Activated CD4-positive, alpha-beta T cell treated with anti-CD3 and anti-CD28 coated beads, Interleukin-2, amount 10 ng/mL, durations not matched to agents 7 days and 5 days (primary cell): ENCODE measurements at places on chromosomes 6 and 20. TPM values are rescaled to one million over a fixed set of nuclear protein-coding genes. Genes with fewer than 3 reads are reported as not detected.

DNA sequence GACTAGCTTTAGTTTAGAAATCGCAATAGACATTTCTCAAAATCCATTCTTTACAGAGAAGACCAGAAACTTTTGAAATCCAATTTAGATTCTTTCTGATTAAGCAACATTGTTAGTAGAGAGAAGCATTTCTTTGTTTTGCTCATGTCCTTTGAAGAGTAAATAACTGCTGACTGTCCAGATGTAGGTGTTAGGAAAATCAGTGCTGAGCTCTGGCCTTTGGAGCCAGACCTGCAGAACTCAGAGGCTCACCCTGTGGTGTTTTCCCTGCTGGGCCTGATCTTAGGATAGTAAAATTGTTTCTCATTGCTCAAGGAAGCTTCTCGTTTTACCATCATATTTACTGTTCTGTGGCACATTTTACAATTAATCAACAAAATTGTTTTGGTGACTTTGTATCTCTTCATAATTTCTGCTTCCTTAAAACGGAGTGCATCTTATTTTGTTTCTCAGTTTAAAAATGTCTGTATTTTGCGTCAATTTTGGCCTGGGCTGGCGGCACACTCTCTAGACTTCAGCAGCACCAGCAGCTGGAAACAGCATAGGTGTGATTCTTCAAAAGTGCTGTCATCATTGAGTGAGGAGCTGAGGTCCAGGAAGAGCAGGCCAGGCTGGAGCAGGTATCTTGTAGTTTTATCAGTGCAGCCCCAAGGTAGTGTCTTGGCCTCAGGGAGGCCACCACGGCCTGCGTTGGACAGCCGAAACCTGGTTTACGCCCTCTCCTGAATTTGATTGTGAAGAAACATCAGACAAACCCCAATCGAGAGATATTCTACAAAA is 8.3 kb upstream of the ZDHHC14 start:
- DNase-seq: no peak

- no peak for DNase-seq
These were observed 118.1 kb upstream of the ENPP5 start for GRCh38 chr6:46288835-46289234.

DNA sequence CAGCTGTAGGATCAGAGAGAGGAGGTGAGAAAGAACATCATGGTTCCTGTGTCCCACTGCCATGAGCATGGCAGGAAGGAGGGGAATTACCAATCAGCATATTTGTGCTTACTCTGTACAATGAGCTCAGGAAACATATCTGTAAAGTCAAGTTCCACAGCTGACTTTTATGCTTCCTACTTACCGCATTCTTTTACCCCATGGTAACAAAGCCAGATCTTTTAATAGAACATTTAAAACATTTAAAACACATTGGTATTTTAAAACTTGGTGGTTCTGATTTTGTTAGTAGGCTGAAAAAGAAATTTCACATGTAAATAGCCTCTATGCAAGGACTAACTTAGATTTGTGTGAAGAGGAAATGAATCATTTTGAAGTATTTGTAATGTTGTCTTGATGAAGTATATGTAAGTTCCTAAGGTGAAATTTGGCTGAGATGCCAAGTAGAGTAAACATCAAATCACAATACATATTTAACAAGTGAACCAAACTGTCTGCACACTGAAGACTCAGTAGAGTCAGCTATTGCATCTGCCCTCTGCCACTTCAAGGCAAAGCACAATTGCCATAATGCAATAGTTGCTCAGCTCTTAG is 114.7 kb downstream of the GJA10 start:
- no peak for DNase-seq

DNA sequence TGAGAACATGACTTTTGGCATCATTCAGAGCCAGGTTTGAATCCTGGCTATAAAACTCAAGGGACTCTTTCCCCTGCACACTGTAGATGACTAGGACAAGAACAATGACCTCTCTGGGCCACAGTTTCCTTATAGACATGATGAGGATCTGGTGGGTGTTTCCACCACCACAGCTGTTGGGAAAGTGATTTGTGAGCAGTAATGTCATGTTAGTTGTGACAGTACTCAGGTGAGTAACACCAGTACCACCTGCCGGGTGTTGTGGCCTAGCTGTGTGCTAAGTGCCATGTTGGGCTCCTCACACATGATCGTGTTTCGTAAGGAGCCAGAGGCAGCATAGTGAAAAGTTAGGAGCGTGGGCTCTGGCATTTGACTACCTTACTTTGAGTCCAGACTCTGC is 24.1 kb downstream of the HM13 start:
- DNase-seq: no peak

GRCh38 chr6:43088654-43089056 is 12.5 kb downstream of the PTK7 start:
- DNase-seq: no peak

Gene METTL24
- total RNA-seq: not detected

DNA sequence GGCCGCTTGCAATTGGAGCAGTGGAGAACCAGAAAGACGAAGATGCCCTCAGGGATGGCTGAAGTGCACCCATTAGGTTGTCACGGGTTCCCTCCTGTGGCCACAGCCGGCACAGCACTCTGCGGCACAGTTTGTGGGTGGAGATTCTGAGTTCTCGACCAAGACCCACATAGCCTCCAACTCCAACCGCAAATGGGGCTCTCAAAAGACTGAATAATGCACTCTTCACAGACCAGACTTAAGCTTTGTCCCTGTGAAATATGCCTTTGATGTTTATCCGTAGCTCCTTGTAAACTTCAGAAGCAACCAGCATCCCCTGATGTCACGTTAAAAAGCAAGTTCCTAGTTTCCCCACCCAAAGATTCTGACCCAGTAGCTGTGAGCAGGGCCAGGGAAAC is 934 bp upstream of the CST9 start:
- DNase-seq: peak; percentile 75

Gene C6orf15
- not detected for total RNA-seq

DNA sequence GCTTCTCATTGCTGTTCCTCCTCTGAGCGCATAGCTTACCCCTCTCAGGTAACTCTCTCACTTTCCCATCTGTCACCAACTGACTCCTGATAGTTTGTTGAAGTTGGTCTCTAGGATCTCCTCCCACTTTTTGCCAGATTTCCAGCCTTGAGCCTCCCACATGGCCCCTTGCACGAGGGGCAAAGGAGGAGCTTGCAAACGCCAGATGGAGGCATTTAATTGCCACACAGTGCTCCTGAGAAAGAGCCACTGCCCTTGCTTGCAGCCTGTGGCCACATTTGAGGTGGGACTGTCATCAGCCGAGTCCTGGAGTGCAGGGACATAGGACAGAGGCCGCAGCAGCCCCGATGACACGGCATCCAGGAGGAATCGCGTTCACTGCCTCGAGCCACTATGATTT is 348.7 kb downstream of the SMOC2 start:
- DNase-seq: no peak

DNA sequence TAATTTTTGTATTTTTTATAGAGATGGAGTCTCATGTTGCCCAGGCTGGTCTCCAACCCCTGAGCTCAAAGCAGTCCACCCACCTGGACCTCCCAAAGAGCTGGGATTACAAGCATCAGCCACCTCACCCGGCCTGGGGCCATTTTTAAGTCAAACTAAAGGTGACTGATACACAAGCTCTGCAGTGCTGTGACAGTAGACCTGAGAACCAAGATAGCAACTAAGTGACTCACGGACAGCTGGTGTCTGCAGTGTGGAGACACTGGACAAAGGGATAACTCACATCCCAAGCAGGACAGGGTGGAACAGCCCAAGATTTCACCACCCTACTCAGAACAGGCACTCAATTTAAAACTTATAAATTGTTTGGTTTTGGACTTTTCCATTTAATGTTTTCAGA is 402.5 kb downstream of the CD83 start:
- DNase-seq: no peak

GRCh38 chr6:14622909-14623505 is 505.4 kb downstream of the CD83 start:
- no peak for DNase-seq

GRCh38 chr6:168765752-168766151 is 324.8 kb downstream of the SMOC2 start:
- no peak for DNase-seq

DNA sequence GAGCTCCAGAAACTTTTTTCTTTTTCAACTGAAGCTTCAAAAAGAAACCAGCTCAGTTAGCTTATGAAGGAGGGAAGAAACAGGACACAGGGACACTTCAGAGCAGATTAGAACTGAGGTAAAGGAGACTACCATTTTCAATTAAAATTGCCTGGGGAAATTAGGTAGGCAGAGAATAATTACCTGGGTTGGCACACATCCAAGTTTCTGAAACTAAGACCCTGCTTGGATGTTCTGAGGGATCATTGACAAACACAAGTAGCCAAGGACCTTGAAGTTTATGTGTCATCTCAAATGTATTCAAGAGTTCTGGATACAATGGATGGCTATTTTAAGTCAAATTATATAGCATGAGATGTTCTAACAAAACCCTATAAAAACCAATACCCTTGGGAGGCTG is 137.6 kb downstream of the PLCB4 start:
- no peak for DNase-seq

DNA sequence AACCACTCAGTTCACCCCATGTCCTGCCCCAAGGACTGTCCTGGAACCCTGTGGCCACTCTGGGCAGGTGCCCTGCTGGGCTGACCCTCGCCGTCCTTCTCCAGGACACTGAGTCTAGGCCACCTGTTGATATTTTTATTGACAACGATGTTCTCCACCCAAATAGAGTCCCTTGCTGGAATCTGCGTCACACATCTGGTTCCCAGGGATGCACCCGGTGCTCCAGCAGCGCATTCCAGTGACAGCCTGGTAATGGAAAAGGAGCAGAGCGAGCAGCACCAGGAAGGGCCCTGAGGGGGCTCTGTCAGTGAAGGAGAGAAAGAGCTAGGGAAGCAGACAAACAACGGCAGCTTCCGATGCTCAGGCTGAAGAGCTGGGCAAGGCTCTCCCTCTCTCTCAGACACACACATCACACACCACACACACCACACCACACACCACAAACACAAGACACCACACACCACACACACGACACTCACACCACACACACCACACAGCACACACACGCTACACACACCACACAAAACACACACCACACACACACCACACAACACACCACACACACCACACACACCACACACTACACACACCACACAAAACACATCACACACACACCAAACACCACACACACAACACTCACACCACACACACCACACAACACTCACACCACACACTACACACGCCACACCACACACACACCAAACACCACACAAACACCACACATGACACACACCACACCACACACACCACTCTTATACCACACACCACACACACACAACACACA is 117.9 kb upstream of the THBS2 start:
- no peak for DNase-seq

Gene CENPW
- total RNA-seq: 58.9 TPM

DNA sequence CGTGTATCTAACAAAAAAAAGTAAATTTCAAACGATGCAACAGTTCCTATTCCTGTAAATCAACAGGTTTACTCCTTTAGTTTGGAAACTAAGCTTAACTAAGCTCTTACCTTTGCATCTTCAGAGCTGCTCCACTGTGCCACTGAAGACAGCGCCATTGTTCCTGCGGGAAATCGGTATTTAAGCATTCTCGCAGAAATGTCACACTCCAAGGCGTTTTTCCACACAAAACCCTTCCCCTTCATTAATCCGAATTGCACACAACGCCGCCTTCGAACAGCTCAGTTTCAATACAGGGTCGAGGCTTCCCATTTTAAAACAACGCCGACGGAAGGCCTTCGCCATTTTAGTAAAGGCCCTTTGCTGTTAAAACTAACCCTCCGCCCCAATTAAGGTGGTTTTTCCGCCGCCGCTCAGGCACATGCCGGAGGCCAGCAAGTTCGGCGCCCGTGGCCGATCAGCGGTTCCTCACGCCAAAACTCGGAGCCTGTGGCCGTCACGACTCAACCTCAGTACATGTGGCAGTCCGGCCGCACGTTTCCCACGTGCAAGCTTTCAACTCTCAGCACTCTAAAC is 35.4 kb upstream of the SYNCRIP start:
- DNase-seq: no peak

DNA sequence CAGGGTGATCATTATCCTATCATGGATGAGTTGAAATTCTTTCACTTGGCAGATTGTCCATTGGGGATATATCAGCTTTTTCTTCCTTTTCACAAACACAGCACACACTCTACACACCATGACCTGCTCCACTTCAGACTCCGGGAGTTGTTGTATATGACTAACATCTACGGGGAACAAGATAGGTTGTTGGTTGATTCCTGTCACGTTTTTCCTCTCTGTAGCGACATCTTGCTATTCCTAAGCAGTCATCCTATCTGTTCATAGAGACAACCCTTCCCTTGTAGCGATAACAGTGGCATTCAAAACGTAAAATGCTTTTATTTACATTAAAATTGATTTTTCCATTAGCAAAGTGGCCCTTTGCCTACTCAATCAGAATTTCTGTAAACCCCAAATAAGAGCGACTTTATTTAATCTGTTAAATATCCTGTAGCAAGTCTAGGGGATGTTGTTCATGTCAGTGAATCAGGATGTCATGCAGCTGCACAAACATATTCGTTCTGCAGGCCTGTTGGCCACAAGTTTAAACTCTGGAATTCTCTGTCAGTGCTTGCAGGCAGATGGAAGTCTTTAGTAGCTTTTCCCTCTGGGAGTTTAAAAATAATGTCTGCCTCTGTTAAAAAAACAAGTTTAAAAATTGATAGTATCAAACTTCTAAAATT is 23.1 kb downstream of the PHACTR2 start:
- no peak for DNase-seq

Gene RNF144B
- total RNA-seq: 1.7 TPM

- no peak for DNase-seq
These were observed 204.7 kb upstream of the RNF217 start for GRCh38 chr6:124757560-124757959.

Gene SAYSD1
- total RNA-seq: 15.1 TPM

- DNase-seq: no peak
These were observed 296.3 kb upstream of the JAG1 start for GRCh38 chr20:10970109-10970508.

- no peak for DNase-seq
These were observed 51.1 kb downstream of the FAM83B start for GRCh38 chr6:54897462-54898189.
